Dermis blood vessel endothelial cell (primary cell): ENCODE measurements at places on chromosomes 4 and X.
A peak's percentile ranks its signal among the peaks of the same experiment; 100 is the strongest.

DNA sequence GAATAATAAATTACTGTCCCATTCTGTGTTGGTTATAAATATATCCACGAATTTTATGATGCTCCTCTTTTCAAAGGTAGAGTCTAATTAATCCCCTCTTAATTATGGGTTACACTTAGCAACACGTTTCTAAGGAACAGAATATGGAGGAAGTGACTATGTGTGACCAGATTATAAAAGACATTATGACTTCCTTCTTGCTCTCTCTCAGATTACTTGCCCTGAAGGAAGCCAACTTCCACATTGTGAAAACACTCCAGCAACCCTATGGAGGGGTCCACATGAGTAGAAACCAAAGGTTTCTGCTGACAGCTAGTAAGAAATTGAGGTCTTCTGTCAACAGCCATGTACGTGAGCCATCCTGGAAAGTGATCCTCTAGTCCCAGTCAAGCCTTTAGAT, 59.3 kb downstream of the WDFY3 start:
- DNase-seq, result no peak

- DNase-seq, result no peak
Observed at GRCh38 chr4:80207664-80208063, 10.4 kb downstream of the PRDM8 start.

GRCh38 chrX:2698604-2699003, 7.5 kb downstream of the CD99 start:
- DNase-seq, result no peak

- DNase-seq, result no peak
Observed at GRCh38 chr4:183977707-183978106, 72.6 kb downstream of the STOX2 start.

GRCh38 chr4:78363031-78363570, 188.5 kb upstream of the ANXA3 start:
- DNase-seq, result no peak

DNA sequence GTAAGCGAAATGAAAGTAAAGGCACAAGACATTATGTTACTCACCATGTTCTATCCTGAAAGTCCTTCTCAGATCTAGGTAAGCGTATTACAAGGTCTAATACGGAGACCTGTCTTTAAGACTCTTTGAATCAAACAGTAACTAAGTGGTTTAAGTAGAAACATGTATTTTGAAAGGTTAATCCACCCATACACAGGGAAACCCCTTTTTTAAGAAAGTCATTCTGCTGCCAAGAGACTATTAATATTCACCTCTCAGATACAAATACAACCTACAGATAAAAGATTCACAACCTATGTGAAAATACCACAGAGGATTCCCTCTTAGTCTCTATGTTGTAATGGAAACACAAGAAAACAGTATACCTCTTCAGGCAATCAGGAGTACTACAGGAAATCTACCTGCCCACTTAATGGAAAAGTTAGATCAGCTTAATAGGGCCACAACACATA, 63.2 kb upstream of the TNIP3 start:
- no peak for DNase-seq

DNA sequence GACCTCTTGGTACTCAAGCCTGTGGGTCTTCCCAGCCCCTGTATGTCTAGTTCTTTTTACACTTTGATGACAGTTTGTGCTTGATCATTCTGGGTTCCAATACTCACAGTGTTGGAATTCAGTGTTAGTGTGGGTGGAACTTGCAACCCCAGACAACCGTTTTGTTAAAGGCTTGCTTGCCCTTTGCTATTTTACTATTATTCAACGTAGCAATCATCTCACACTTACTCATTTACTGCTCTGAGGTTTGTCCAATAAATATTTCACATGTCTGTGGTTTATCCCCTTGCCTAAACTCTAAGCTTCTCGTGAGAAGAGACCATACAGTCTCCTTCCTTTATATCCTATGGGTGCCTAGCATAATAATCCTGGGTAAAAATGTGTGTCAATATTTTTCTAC, 15.3 kb downstream of the CCNG2 start:
- DNase-seq, result no peak

DNA sequence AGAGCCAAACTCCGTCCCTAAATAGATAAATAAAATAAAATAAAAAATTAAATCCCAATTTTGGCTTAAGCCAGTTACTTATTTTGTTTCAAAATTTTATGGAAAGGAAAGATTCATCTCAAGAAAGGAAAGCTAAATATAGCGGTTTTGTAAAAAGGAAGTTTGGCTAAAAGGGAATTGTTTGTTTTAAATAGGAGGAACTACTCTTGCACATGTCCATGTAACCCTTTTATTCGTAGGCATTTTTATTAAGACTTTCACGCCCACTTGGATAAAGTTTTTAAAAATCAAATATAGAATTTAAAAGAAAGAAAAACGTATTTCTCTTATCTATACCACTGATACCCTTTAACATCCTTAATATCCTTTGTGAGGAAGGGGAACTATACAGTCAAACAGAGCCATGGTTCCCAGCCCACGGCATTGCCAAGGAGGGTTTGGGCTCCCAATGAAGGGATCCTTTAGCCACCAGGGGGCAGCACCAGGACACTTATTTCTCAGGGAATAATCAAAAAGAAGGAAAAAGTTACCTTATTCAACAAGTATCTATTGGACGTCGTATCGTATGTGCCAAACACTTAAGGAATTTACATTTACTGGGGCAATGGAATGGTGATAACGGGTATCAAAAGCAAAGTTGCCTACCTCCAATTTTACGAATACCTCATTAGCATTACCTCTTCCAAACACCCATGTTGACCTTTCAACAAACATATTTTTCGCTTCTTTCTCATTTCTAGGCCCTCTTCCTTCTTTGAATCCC, 27.7 kb downstream of the CDKN2AIP start:
- DNase-seq, result peak; percentile 86

DNA sequence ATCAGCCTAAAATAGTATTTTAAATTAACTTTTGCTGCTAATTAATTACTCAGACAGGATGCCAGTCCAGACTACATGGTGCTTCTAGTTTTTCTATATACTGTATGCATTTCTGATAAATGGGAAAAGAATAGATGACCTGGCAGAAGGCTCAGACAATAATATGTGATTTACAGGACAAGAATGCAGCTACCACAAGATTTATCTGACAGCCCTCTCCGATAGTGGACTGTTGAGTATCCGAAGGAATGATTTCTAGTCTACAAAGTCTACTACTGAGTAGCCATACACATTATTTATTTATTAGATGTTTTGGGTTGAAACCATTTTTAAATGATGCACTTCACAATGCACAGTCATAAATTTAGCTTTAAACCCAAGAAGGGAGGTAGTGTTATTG, 212.8 kb downstream of the MAB21L2 start:
- DNase-seq, result no peak

DNA sequence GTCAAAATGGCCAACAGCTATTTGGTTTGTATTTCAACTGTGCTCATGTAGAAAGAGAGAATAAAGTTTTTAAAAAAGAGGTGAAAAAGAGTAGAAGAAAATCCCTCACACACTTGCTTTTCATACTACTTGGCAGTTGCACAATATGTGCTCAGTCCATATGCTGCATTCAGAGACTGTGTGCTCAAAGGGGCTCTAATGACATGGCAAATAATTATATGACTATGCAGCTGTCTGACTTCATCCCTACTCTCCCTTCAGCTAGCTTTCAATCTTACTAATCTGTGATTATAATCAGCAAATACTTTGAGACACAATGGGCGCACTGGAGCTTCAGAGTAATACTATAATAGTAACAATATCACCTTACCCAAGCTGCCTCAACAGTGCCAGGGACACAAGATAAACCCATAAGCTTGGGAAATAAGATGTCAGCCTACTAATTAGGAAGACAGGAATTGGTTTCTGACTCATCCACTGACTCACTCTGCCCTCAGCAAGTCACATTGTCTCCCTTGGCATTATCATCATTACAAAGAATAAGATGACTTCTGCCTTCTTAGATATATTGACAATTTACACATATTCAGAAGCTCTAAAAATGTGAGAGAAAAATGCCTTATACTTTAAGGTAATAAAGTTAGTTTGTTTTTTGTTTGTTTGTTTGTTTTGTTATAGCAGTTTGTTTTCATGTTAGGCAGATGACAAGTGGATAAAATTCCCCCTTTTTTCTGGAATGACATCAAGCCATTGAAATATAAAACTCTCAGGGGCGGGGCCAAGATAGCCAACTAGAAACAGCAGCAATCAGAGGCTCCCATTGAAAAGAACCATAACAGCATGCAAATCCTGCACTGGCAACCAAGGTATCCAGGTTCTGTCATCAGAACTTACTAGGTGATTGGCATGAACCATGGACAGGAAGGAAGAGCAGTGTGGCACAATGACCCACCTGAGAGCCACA, 311.6 kb downstream of the FAM133A start:
- no peak for DNase-seq

DNA sequence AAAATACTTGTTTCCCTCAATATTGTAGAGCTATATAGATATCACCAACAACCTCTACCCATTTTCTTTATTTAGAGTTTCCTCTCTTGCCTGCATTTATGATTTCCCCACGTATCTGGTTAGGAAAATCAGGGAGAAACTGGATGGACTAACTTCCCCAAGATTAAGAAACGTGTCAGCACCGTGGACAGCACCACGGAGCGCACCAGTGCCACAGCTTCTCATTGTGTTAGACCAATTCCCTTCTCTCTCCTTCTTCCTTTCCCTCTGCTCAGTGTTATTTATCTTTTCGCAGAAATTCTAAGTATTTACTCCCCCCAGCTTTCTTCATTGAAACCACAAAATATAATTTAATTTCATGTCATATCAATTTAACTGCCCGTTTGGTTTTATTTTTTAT, 568.6 kb upstream of the BOD1L1 start:
- DNase-seq, result peak; percentile 73

DNA sequence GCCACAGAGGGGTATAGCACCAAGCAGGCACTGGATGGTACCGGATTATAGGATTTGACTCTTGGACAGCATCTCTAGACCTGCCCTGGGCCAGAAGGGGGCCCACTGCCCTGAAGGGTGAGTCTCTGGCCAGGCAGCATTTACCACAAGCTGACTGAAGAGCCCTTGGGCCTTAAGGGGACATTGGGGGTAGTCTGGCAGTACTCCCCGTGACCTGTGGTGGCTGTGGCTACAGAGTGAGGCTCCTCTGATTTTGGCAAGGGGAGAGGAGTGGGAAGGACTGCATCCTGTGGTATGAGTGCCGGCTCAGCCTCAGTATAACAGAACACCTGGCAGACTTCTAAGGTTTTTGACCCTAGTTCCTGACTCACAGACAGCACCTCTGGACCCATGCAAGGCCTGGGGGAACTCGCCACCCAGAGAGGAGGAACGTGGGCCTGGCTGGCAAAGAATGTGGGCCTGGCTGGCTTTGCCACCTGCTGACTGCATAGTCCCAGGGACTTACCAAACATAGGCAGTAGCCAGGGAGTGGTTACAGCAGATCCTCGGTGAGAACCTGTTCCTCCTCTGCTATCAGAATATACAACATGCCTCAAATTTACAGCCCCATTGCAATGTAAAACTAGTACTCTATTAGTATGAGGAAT, 48.1 kb downstream of the ABCB7 start:
- DNase-seq, result no peak

DNA sequence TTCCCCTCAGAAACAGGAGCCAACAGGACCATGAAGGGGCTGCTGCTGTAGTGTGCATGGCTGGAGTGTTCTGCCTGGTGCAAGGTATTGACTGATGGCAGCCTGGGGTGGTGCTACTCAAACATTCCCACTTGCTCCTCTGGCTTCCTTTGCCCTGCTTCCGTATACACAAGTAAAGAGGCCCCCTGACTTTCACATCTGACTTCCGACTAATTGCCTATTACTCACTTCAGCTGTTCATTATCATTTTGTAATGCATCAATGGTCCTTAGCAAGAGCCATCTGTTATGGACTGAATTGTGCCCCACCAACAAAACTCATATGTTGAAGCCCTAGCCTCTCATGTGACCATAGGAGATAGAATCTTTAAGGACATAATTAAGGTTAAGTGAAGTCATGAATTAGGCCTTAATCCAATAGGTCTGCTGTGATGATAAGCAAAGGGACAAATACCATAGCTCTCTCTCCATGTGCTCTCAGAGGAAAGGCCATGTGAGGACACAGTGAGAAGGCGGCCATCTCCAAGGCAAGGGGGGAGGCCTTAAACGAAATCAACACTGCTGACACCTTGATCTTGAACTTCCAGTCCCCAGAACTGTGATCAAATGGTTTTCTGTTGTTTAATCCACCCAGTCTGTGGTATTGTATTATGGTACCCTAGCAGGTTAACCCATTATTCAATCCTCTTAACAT, 122.5 kb upstream of the CLNK start:
- no peak for DNase-seq

DNA sequence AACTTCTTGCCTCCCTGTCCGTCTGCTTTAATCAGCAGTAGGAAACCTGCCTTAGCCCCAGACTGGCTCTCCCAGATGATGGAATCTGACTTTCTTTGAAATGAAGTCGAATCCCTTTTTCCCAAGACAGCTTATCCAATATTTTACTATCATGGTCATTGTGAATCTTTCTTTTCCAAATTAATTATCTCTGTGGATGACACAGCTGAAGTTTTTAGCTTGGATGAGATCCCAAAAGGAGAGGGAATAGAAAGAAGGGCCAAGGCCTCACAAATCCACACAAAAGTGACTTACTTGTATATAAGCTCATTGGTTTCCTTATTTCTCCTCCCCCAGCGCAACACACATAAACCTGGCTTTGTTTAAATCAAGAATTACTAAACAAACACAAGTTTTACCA, 100.6 kb downstream of the RASL11B start:
- no peak for DNase-seq

GRCh38 chr4:8747467-8748235, 124.0 kb downstream of the HMX1 start:
- DNase-seq, result no peak

GRCh38 chr4:27005501-27005900, 144.9 kb downstream of the STIM2 start:
- DNase-seq, result peak; percentile 83

- no peak for DNase-seq
Observed at GRCh38 chr4:17327591-17327990, 184.3 kb downstream of the QDPR start.

- peak; percentile 99 for DNase-seq
Observed at GRCh38 chr4:8191136-8191747, 7.8 kb upstream of the SH3TC1 start.

- DNase-seq, result no peak
Observed at GRCh38 chr4:121030711-121031110, 41.6 kb downstream of the NDNF start.

GRCh38 chr4:112099701-112100297, 45.5 kb upstream of the FAM241A start:
- DNase-seq, result peak; percentile 80

DNA sequence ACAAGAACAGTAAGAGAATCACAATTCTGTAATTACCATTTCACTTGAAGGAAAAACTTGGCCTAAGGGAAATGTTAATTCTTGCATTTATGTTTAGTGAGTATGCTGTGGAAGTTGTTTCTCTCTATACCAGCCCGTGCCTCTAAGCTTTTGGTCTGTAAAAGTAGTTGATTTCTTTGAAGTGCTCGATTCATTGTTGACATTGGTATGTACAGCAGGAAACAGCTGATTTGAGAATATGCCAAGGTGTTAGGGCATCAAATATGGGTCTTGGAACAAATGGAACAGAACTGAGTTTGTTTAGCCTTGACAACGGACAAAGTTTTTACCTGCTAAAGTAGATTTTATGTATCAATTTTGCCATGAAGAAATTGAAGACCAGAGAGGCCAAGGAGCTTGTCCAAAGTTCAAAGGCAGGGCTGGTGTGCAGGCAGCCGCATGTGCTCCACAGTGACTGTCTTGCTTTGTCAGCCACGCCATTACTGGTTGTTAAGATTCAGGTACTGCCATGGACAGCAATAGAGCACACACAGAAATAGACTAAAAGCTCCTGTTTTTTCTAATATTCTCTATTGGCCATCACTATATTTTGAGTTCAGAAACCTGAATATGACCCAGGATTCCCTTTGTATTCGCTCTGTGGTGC, 75.5 kb upstream of the TLR3 start:
- peak; percentile 74 for DNase-seq
